SJCRH30 (cell line): ENCODE measurements at places on chromosomes 13 and 19. TPM values are rescaled to one million over a fixed set of nuclear protein-coding genes. Genes with fewer than 3 reads are reported as not detected.

Gene CDX2
- total RNA-seq: not detected in 2 replicates

Gene CCDC70
- not detected in 2 replicates for total RNA-seq

Gene ZNF793
- total RNA-seq: 1.9 and 2.3 TPM in 2 replicates

Gene ATP4A
- 0.14 TPM in 1 of 2 replicates, not detected in the other for total RNA-seq

Gene LILRA6
- not detected in 2 replicates for total RNA-seq

Gene CEBPA
- total RNA-seq: 5.8 and 5.9 TPM in 2 replicates

Gene LRRC63
- total RNA-seq: 0.06 TPM in 1 of 2 replicates, not detected in the other

Gene JSRP1
- 40.1 and 50.2 TPM in 2 replicates for total RNA-seq

Gene MYH14
- total RNA-seq: 25.5 and 25.7 TPM in 2 replicates

Gene DIAPH3
- 29.6 and 37.7 TPM in 2 replicates for total RNA-seq

Gene ETV2
- total RNA-seq: 2.4 and 4.1 TPM in 2 replicates

Gene TEX101
- not detected in 2 replicates for total RNA-seq

Gene HTR2A
- total RNA-seq: 0.02 TPM in 1 of 2 replicates, not detected in the other
